PC-9 (cell line): ENCODE measurements at places on chromosomes 5 and 9.

GRCh38 chr9:120536949-120537640 lies 42.9 kb downstream of the CDK5RAP2 start:
- no peak for DNase-seq

DNA sequence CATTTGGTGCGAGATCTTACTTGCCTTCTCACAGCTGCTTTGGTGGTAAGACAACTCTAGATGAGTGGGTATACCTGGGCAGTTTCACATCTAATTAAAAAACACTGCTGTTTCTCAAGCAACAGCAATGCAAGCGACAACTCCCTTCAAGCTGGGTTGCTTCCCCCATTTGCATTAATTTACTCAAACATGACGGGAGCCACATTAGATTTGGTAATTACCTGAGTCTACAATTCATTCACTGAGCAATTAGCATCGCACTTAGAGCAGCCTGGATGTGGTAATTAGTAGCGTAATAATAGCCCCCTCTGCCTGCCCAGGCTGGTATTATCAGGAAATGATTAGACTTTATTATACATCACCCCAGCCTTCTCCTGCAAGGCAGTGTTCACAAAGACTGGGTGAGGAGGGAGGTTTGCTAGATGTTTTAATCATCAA lies 73.4 kb downstream of the FBXO38 start:
- DNase-seq: no peak

DNA sequence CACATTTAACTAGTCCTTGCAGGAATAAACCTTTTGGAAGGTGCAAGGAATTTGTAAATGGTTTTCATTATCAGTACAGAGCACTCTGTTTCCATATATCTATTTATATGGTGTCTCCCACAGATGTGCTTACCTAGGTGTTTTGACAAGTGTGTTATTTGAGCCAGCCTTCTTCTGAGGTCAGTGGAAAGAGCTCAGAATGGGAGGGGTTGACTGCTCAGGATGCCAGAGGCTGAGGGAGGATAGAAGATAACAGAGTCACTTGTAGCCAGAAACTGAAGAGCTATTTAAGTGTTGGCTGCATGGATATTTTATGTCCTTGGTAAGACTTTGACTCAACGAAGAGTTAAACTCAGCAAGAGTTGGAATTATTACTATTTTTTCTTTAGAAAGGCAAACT lies 5.0 kb downstream of the CMYA5 start:
- DNase-seq: no peak

DNA sequence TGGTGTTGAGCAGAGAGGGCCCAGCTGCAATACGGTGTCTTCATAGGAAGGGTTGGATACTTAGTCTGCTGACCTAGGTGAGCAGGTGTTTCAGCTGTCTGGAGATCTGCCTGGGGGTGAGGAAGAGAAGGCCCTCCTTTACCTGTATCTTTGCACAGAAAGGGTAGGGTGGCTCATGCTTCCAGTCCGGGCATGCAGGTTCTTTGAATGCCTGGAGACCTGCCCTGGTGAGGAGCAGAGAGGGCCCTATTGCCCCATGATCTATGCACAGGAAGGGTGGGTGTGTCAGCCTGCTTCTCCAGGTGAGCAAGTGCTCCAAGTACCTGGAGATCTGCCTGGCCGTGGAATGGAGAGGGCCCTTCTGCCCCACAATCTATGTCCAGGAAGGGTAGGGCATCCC lies 63.0 kb downstream of the FER start:
- DNase-seq: no peak

- no peak for DNase-seq
Observed at GRCh38 chr5:75028090-75028489, 24.3 kb downstream of the GCNT4 start.

DNA sequence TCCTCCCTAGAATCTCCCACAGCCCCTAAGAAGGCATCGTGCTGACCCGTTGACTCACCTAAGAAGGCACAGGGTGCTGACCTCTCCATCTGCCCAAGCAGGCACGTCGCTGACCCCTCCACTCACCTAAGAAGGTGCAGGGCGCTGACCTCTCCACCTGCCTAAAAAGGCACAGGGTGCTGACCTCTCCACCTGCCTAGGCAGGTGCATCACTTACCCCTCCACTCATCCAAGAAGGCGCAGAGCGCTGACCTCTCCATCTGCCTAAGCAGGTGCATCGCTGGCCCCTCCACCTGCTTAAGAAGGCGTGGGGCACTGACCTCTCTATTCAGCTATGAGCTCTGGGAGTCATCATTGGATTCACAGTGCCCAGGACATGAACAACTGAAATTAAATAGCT lies 54.4 kb upstream of the FCN1 start:
- DNase-seq: no peak

DNA sequence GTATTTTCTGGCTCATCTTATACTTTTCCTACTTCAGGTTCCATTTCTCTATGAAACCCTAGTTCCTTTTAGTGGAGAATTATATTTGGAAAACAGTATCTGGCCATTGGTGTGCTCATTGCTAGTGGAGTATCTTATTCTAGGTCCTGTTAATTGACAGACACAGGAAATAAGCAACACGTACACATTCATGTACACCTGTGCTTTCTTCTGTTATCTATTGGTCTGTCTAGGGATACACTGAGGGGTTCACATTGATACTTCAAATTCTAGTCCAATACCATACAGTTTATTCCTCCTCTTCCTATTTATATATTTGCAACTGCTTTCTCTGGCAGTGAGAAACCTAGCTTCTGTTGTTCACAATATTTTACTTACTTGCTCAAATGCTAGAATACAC lies 110.2 kb downstream of the FER start:
- no peak for DNase-seq

- DNase-seq: no peak
Observed at GRCh38 chr9:91172329-91172728, 189.4 kb downstream of the AUH start.

- DNase-seq: no peak
Observed at GRCh38 chr9:76985581-76985980, 33.9 kb upstream of the FOXB2 start.
